ENCODE measurements at places on chromosomes 7 and 10.

DNA sequence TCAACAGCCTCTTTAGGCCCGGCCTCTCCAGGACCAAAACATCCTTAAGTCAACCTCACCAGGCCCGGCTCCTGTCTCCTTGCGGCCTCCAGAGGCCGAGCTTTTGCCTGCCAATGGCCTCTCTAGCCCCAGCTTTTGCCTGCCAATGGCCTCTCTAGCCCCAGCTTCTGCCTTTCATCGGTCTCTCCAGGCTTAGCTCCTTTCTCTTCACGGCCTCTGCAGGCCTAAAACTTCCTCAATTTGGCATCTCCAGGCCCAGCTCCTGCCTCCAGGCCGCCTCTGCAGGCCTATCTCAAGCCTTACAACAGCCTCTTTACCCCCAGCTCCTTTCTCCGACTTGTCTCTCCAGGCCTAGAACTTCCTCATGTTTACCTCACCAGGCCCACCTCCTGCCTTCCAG lies 15.7 kb upstream of the TMEM248 start:
- DNase-seq = no peak

DNA sequence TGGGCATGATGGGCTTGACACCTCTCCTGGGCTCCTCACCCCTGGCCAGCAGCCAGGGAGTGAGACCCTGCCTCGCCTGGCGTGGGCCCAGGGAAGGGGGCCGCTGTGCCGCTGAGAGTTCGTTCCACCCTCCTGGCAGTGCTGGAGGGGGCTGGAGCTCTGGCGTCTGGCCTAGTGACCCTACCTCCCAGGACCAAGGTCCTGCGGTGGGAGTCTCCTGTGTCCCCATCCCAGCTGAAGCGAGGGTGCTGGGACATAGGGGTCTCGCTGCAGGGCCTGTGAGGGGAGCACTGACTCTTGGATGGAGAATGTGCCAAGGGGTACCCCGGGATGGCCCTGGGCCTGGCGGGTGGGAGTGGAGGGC lies 1.2 kb downstream of the GTF2IRD1 start:
- no peak for DNase-seq

DNA sequence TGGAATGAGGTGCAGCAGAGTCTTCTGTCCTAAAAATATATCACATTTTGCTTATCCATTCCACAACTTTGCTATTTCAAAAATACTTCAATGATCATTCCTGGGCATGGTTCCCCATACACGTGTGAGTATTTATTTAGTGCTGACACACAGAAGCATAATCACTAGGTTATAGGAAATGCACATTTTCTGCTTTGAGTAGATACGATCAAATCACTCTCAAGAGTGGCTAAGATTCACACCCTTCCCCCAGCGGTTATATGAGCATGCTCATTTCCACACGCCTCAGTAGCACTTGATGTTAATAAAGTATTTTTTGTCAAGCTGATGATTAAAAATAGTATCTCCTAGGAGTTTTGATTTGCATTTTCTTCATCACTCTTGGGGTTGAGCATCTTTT lies 93.5 kb upstream of the LRRC4 start:
- DNase-seq = no peak

- DNase-seq = no peak
These were observed 18.9 kb upstream of the SUV39H2 start for GRCh38 chr10:14859775-14860174.

GRCh38 chr7:94529516-94529915 lies 19.9 kb downstream of the CASD1 start:
- DNase-seq = no peak

- no peak for DNase-seq
These were observed 16.6 kb downstream of the CHCHD3 start for GRCh38 chr7:133065301-133065700.

DNA sequence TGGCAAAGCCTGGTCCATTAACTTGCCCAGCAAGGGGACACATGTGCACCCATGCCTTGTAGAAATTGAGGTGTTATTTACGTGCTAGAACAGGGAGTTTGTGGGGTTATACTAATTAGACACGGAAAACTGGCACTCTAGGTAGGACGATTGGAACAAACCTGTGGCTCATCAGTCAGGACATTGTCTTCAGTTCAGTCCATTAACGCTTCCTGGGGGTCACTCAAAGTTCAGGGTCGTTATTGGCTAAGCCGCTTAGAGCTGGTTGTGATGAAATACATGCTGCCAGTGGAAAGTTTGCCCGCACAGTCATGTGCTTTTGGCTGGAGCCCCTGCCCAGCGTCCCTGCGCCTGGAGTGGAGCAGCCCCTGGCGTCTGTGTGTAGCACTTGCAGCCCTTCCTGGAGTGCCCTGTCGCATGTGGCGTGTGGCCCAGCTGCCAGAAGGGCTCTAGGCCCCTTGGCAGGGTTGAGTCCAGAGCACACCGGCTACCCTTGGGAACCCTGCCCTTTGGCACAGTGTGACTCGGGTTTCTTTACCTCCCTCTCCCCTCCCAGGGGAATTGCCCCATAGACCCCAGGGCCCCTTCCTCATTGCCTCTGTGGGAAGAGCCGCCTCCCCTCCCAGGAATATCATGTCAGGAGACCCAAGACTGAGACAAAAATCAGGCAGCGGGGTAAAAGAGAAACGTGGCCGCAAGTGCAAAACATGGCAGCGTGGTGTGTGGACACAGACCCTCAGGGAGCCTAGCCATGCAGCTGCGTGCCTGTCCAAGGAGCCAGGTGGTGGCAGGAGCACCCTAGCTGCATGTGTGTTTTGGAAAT lies 9.8 kb downstream of the ZNF775 start:
- peak; percentile 91 for DNase-seq

GRCh38 chr7:128192497-128193142 lies 48.5 kb upstream of the LEP start:
- DNase-seq = no peak

DNA sequence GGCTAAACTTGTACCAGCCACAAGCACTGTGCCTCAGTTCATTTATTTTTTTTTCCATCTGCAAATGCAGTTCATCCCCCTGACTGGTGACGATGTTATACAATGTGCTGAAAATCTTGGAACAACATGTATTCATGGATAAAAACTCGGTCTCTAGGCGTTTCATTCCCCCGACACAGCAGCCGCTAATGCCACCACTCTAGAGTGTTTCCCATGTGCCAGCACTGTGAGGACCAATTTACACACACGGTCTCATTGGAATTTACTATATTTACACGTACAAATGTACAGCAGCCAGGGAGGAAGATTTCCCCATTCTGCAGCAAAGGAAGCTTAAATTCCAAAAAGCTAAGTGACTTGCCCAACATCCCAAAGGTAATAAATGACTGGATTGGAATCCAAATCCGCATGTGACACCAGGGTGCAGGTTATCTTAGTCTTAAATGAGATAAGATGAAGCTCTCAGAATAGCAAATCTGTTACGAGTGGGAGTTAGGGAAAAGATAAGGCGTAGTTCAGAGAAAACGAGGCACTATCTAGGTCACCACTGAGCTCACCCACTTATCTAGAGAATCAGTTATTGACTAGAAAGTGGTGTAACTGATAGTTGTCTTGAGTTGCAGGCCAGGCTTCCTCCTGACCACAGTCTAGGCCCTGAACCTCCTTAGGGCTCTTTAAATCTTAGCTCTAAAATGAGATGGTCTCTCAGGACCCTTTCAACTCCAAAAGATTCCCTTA lies 36.7 kb downstream of the FAM107B start:
- no peak for DNase-seq

DNA sequence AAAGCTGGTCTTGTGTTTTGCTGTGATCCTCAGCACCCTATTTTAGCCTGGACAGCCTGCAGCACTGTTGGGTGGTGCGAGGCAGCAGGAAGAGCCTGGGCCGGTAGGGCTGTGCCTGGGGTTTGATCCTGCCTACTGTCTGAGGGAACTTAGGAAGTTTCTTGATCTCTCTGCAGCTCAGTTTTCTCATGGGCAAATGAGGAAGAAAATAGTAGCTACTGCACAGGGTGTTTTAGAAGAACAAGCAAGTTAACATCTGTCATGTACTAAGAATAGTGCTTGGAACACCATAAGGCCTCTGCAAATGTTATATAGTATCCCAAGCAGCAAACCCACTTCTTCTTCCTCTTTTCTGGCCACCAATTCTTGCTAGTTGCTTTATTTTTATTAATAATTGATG lies 12.0 kb upstream of the AGR2 start:
- DNase-seq = no peak

DNA sequence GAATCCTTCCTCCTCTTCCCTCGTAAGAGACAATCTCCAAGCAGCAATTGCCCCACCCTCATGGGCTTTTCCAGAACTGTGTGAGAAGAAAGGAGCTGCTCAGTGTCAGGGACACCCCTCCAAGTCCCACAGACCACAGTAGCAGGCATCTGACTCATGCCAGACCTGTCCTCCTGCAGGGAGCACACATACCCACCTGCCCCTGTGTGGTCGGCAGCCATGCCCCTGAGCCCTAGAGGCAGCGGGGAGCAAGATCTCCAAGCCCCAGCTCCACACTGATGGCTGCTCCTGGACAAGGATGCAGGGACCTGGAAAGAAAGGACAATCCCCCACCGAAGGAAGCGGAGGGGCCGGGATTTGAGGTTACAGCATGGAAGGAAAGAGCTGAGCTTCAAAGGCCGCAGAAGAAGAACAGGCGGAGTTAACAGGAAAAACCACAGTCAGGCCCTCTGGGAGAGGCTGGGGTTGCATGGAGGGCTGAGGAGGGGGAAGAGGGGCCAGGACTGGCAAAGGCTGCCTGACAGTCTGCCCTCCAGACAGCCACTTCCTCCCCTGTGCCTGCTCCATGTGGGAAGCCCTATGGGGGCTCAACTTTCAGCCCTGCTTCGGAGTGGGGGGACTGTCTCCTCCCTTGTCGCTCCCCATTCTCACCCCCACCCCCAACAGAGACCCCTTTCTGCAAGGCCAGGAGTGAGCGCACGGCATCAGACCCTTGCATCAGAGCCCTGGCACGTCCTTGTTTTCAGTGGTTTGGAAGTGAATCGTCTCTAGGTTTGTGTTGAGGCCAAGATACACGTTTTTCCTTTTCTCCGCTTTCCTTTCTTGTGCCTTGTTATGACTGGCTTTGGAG lies 46.8 kb downstream of the ASB13 start:
- no peak for DNase-seq

DNA sequence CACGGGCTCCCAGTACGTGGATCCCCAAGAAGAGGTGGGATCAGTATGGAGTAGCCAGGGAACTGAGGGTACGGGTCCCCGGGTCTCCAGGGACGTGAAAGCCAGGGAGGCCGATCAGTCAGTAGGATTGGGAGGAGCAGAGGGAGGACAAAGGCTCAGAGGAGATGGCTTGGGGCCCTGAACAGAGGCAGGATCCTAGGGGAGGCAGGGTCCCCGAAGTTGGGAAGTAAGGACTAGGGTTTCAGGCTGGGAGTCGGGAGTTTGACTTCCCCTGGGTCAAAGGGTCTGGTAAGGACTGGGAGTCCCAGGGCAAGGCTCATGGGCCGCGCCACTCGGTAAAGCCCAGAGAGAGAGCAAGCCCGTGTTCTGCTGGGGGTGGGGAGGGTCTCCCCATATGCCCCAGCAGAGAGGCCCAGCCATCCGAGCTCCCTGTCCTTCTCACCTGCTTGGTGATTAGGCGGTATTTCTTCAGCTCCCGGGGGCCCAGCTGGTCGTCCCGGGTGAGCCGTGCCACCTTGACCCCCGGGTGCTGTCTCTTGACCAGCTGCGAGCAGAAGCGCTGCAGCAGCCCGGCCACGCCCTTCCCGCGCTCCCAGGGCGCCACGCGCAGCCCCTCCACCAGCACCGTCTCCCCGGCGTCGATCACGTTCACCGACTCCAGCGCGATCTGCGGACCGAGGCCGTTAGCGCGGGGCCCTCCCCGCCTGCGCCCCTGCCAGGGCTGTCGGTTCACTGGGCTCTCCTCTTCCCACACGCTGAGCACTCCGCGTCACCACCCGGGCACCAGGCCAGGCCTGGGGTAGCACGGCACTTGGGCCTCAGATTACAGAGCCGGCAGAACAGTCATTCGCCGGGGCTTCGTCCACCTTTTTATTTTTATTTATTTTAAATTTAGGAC lies 7.0 kb downstream of the NAT16 start:
- no peak for DNase-seq

DNA sequence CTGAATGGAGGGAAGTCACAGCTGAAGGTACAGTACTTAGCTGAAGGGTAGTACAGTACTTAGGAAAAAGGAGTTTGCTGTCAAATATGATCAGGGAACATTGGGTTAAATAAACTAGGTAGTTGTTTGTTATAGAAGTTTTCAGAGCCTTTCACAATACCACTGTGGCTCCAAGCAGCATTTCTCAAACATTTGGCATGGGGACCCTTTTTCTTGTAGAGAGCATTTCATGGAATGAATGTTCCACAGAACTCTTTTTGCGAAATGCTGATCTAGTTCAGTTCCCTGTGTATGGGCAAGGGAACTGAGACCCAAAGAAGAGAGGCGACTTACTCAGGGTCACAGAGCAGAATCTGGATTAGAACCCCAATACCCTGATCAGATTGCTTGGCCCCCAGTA lies 31.5 kb upstream of the DDX50 start:
- DNase-seq = no peak

GRCh38 chr7:1105189-1105588 lies 17.3 kb downstream of the GPER1 start:
- DNase-seq = no peak

GRCh38 chr10:128345353-128345752 lies 219.1 kb upstream of the MKI67 start:
- DNase-seq = no peak

DNA sequence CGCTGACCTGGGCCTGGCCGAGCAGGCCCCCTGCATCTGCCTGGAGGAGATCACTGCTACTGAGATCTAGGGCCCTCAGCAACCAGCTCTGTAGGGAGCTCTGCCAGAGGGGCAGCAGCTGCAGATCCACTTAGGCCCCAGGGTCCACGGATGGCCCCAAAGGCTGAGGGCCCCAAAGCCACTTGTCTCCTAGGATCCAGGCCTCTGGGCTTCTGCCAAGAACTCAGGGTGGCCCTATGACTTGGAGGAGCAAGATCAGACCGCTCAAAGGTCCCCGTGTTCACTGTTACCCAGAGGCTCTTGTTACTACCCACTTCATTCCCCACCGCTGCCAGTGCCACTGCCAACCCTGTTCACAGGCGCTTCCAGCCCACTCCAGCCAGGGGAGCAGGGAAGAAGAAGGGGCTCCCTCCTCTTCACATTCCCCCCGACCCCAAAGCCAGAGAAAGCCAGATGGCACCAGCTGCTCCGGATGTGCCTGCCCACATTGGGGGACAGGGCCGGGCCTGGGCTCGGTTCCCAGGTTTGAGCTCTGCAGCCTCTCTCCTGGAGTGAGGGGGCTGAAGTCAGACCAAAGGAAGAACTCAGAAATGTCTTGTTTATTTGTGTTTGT lies 7.6 kb downstream of the LZTS2 start:
- DNase-seq = peak; percentile 25

DNA sequence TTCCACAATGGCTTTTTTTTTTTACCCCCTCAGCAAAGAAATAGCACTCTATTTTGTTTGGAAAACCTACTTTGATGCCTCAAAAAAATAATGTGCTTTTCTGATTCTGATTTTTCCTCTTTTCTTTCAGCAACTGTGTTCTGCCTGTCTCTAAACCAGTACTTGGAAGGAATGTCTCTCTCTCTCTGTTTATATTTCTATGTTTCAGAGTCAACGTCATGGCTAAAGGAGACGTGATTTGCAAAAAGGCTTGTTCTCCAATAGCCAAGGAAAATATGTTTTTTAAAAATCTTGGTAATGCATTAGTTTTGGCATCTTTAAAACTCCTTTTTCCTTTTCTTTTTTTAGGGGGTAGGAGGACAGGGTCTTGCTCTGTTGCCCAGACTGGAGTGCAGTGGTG lies 56.0 kb upstream of the SDK1 start:
- no peak for DNase-seq

GRCh38 chr10:9334270-9334669 lies 1279.8 kb downstream of the GATA3 start:
- no peak for DNase-seq

GRCh38 chr7:30971440-30971839 lies 7.7 kb downstream of the GHRHR start:
- no peak for DNase-seq

GRCh38 chr7:40093631-40094350 lies 40.6 kb downstream of the MPLKIP start:
- DNase-seq = no peak

Measured in NCI-H524 (cell line).